ENCODE measurements at places on chromosomes 7 and 10. TPM values are rescaled to one million over a fixed set of nuclear protein-coding genes. Genes with fewer than 3 reads are reported as not detected.
A peak's percentile ranks its signal among the peaks of the same experiment; 100 is the strongest.

- no peak for DNase-seq
Observed at GRCh38 chr7:16203065-16203464, 218.3 kb downstream of the CRPPA start.

DNA sequence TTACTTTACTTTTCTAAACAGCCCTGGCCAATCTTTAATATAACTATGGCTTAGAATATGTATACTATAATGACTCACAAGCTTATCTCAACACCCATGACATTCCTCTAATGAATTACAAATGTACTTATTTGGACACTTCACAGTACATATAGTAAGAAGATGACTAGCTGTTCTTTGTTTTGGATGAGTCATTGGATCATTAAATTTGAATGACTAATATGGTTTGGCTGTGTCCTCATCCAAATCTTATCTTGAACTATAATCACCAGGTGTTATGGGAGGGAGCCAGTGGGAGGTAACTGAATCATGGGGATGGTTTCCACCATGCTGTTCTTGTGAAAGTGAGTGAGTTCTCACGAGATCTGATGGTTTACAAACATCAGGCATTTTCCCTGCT, 807.5 kb upstream of the SORCS1 start:
- no peak for DNase-seq

DNA sequence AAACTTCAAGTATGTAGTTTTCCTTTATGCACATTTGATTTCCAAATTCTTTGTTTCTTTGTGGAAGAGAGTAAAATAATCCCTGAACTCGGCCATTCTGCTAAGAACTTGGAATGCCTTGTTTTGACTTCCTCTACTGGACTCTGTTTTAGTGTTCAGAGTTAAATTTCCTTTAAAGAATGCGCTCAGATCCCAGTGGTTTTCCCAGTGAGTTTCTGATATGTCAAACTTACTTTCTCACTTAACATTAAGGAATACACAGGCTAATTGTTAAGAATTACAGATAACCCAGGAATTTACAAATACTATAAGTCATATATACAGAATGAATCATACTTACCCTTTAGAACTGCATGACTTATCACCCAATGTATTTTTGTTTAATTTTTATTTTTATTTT, 1067.6 kb upstream of the CELF2 start:
- no peak for DNase-seq

DNA sequence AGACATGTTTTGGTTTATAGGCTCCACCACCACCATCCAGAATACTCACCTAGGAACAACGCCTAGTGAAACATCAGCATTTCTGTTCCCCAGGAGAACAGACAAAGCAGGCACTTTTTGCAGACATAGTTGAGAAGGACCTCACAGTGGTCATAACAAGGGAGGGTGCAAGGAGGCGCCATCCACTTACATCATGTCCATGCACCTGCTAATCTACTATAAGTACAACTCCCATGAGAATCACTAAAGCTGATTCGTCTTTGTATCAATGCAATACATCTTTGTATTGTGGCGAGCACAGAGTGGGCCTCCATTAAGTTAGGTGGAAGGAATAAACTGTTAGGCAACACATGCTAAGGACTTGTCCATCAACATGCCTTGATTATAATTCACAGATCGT, 207.1 kb downstream of the KCNMA1 start:
- no peak for DNase-seq

GRCh38 chr10:132461683-132462231, 64.8 kb downstream of the PWWP2B start:
- DNase-seq, result peak; percentile 80

- DNase-seq, result peak; percentile 15
Observed at GRCh38 chr10:51023636-51024035, 50.7 kb upstream of the PRKG1 start.

The ITGA8 gene
- total RNA-seq, result 2.5 TPM

GRCh38 chr10:80532571-80532970, 5.1 kb upstream of the SH2D4B start:
- peak; percentile 41 for DNase-seq

The BMPR1A gene
- 71.7 TPM for total RNA-seq

GRCh38 chr10:5390607-5391205, 13.9 kb downstream of the TUBAL3 start:
- DNase-seq, result no peak

All from osteoblast (primary cell).